ENCODE measurements at places on chromosomes 12 and 14.

DNA sequence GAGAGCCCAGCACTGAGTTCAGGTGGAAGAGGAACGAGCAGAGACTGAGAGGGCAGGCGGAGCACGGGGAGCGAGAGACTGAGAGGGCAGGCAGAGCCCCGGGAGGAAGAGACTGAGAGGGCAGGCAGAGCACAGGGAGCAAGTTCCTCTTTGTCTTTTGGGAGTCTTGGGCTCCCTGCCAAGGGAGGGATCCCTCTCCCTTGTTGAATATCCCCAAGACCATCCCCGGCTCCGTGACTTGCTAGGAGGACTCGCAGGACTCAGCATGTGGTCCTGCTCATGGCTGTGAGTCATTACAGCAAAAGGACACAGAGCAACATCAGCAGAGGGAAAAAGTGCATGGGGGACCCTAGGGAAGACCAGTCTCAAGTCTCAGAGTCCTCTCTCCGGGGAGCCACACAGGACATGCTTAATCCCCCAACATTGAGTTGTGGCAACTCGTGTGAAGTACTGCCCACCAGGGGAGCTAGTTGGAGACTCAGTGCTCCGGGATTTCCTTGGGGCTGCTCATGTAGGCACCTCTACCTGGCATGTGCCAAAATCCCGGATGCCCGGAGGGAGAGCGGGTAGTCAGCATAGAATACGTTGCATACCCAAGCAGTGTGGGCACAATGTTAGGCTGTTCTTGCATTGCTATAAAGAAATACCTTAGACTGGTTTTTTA is 81.0 kb downstream of the CCDC92 start:
- DNase-seq = no peak

DNA sequence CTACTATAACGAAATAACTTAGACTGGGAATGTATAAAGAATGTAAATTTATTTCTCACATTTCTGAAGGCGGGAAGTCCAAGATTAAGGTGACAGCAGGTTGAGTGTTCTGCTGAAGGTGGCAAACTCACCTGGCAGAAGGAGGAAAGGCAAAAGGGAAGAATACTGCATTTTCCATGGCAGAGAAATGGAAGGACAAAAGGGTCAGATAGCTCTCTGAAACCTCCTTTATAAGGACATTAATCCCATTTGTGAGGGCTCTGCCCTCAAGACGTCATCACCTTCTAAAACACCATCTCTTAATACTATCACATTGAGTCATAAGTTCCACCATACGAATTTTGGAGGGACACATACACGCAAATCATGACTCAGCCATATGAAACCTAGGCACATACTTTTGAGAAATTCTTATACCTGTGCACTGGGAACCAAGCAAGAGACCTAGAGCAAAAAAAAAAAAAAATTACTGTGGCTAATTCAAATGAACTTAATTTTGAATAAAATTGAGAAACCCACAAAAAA is 1669.3 kb upstream of the FLRT2 start:
- no peak for DNase-seq

- no peak for DNase-seq
These were observed 38.7 kb upstream of the TBX5 start for GRCh38 chr12:114444422-114445279.

GRCh38 chr14:34023824-34024767 is 73.2 kb upstream of the EGLN3 start:
- DNase-seq = no peak

- DNase-seq = no peak
These were observed 21.8 kb upstream of the C14orf180 start for GRCh38 chr14:104557766-104558165.

GRCh38 chr12:82383930-82384552 is 25.7 kb downstream of the METTL25 start:
- DNase-seq = peak; percentile 44

DNA sequence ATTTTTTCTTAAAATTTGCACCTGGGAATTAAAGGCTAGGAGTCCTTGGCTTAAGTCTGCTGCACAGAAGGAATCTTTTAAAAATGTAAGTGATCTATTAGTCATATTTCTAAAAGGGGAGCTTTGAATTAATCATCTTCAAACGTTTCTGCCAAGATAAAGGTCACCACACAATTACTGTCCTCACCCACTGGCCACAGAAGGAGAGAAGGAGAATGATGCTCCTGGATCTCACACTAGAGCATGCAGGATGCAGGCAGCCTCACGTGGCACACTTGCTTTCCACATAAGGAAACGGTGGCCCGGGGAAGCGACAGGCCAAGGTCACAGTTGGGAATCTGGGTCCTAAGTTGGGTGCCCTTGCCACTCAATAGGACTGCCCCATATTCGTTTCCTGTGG is 16.9 kb downstream of the PLEKHG7 start:
- no peak for DNase-seq

- DNase-seq = no peak
These were observed 107.2 kb upstream of the DDHD1 start for GRCh38 chr14:53260286-53260685.

GRCh38 chr12:6493497-6494257 is at the start of gene NCAPD2:
TSS of gene NCAPD2 (plus strand) at chr12:6494102. CDS start at chr12:6495099, 997 bp downstream.
- DNase-seq = peak; percentile 96

DNA sequence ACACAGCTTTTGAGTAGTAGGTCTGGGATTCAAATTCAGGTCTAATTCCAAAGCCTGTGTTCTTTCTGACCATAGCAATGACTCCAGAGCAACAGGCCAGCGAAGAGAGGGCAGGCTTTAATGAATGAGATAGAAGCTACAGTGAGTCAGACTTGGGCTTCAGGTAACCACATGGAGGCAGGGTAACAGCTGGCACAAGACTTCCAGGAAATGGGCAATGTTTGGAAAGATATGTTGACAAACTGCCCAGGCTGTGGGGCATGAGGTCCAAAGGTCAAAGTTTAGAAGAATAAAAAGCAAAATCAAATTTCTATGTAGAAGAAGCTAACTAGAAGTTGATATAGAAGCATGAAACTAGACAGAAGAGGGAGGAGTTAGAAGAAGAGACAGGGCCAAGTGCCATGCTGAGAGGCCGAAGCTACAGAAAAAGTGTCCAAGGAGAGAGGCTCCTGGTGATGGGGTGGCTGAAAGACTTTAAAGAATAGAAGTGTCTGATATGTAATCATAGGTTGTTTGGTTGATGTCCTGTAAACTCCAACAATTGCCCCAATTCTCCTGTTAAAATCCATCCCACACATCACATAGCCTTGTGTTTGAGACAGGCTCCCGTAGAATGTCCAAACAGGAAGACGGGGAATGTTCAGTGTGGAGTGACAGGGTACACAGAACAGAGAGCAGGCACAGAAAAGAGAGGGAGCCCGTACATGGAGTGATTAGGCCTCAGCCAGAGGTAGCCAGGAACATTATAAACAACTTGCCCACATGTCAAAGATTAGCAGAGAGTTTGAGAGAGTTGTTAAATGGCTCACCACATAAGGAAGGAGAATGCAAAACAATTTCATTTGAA is 384.7 kb downstream of the CCDC91 start:
- DNase-seq = no peak

GRCh38 chr12:54750-55535 is 11.6 kb upstream of the IQSEC3 start:
- DNase-seq = no peak

DNA sequence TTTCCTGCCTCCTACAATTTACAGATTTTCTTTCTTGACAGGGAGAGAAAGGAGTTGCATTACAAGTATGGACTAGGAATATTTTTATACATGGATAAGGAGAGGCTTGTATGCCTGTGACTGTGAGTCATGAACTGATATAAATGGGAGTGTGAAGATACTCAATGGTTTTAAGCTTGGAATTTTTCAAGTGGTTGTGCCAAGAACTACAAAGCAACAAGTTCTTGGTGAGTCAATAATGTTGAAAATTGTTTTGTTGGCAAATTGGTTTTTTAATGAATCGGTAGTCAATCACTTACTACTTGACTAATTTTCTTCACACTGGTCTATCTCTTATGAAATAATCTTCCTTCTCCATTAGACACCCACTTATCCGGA is 58.9 kb upstream of the HMGA2 start:
- DNase-seq = no peak

DNA sequence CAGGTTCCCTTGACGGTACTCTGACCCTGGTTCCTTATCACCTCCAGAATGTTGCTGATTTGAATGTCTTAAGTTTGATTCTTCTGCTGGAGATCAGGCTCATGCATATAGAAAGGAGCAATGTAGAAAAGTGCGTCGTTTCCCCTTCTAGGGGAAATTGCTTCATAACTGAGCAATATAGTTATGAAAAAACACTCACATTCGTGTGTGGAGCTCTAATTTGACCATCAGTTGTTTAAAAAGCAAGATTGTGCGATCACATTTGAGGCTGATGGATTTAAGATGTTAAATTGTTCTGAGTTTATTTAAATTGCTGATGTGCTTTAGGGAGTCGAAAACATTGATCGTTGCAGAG is 19.2 kb downstream of the PELI2 start:
- no peak for DNase-seq

DNA sequence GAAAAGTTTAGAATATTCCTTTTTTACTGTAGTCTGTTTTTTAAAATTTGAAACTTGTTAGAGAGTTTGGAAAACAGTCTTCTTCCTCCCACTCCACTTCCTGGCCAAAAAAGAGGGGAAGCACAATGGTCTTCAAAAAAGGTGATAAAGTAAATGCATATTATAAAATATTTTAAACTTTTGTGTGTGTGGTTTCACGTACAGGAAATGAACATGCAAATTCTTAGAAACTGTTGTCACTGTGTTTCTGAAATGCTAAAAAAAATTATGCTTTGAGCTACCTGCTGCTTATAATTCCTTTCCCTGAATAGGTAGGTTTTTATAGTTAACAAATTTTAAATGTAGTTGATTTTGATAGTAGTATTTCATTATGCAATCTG is 2.9 kb downstream of the FGFR1OP2 start:
- no peak for DNase-seq

DNA sequence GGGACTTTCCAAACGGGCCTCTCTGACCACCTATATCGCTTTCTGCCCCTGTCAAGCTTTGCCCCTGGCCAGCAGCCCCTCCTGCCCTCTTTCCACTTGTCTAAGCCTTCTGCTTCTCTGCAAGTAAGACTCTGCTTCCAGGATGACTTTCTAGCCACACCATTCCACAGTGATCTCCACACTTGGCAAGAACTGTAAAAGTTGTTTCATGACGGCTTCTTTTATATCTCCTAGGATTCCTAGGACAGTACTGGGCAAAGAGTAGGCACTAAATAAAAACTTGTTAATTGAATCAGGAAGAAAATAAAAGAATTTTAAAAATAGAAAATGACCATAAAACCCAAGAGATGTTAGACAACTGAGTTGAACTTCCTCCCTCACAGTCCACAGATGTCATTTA is 1.8 kb upstream of the PTPN21 start:
- DNase-seq = no peak

- no peak for DNase-seq
These were observed 2.6 kb downstream of the RNASE1 start for GRCh38 chr14:20799892-20800544.

GRCh38 chr14:82080370-82080769 is 546.7 kb upstream of the SEL1L start:
- no peak for DNase-seq

- DNase-seq = peak; percentile 86
These were observed at the start of gene PFDN5 for GRCh38 chr12:53295070-53295890. TSS of gene PFDN5 (plus strand) at chr12:53295542. CDS start at chr12:53295568, 26 bp downstream.

GRCh38 chr14:61106959-61107641 is 126.1 kb downstream of the SLC38A6 start:
- DNase-seq = no peak

GRCh38 chr12:12872934-12873275 is 18.5 kb upstream of the GPRC5A start:
- DNase-seq = no peak

GRCh38 chr14:90287791-90288190 is 31.4 kb downstream of the PSMC1 start:
- no peak for DNase-seq

DNA sequence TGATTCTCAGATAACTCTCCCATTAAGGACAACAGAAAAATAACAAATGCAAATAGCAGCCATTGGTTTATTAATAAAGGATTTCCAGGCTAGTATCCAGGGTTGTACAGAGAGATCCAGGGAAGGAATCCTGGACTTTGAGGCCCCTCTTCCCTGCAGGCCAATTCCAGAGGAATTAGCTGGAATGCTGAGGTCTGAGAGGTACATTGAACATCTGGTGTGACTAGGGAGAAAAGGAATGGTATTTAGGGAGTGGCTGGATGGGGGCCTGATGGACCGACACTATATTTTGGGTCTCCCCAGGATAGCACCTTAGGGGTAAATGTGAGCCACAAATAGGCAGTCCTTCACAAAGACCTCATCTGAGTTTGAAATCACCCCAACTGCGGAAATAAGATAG is 924.5 kb downstream of the AACS start:
- DNase-seq = no peak

DNA sequence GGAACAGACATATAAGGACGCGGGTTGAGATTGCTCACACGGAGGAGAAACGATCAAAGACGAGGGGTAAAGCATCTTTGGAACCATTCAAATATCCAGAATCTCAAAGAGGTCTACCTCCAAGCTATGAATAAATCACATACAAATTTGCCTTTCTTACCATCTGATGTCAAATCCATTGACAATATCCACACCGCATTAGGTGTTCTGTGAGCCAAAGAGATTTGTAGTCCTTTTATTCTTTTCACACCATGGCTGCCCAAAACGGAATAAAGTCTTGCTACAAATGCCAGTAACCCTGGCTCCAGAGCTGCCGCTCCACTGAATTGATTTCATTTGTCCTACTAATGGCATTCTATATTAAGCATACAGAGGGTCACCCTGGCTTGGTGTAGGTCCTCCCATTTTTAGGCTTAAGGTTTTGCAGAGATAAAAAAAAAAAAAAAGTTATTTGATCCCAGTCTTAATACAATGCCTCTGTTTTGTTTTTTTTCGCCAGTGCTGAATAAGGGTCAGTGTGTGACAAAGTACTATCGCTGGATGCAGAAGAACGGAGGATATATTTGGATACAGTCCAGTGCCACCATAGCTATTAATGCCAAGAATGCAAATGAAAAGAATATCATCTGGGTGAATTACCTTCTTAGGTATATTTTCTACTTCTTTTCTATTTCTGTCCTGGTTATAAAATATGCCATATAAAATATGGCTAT is 157.3 kb downstream of the EGLN3 start:
- no peak for DNase-seq

GRCh38 chr14:25620515-25620914 is 570.6 kb upstream of the STXBP6 start:
- DNase-seq = no peak

GRCh38 chr12:122929148-122929538 is 33.2 kb upstream of the VPS37B start:
- no peak for DNase-seq

DNA sequence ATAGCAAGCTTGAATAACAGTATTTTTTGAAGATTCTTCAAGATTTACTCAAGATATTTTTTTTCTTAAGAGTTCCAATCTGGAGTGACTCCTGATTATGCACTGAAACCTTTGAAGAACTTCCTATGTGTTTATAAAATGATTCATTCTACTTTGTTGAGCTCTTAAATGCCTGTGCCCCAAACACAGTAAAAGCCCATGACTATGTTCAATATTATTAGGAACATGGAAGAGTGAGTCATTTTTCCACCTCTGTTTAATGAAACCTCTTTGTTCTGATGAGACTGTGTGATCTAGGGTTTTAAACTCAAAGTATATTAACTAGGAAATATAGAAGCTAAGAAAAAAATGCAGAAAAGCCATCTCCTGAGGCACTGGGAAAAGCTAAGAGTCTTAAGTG is 415.0 kb upstream of the FBXO33 start:
- no peak for DNase-seq

Measured in SW 1271 (cell line).